ENCODE measurements at places on chromosomes 11 and 22.

GRCh38 chr11:3021125-3021524 lies 29.0 kb upstream of the NAP1L4 start:
- no peak for DNase-seq

- DNase-seq = no peak
Measured at GRCh38 chr11:18853086-18853720, 61.6 kb upstream of the PTPN5 start.

DNA sequence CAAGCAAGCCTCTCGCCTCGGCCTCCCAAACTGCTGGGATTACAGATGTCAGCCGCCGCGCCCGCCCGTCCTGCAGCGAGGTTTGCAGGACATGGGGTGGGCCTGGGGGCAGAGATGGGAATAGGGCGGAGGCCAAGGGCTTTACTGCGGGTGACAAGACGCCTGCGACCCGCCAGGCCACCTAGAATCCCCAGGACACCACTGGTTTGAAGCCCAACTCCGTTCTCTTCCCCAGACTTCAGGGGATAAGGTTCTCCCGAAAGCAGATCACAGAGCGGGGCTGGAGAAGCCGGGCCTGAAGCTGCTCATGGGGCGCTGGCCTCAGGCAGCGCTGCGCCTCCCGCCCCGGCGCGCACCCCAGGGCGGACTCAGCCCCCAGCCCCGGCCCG lies 354 bp downstream of the POLR2L start:
- DNase-seq = no peak

GRCh38 chr11:62430425-62430824 lies 11.6 kb downstream of the SCGB1A1 start:
- DNase-seq = no peak

DNA sequence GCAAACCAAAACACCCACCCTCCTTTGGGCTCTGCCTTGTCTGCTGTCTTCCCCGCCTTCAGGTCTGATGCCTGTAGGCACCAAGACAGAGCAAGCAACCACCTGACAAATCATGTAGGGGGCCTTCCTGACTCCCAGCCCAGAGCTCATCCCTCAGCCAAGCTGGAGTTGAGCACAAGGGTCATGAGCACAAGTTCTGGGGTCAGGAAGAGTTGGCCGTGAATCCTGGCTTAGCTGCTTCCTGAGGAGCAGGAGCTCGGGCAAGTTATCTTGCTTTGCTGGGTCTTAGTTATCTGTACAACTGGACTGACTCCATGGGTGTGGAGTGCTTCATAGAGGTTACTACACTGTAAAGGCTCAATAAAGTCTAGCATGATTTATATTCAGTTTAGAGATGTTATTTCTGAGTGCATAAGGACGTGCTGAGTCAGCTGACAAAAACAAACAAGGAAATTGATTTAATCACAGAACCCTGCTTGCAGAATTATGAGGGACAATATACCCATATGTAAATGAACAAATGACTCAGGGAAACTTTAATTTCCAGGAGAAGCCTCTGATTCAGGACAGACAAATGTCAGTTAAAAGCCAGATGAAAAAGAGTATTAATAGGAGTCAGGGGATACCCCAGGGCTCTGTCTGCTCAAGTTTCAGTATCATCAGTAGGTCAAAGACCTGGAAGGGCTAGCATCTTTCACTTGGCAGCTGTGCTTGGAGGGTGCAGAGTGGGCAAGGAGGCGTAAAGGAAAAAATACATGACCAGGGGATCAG lies 15.0 kb upstream of the APOA1 start:
- no peak for DNase-seq

- no peak for DNase-seq
Measured at GRCh38 chr11:45650166-45651095, 15.0 kb downstream of the CHST1 start.

GRCh38 chr11:114060392-114061047 lies 1.0 kb downstream of the ZBTB16 start:
- no peak for DNase-seq

- DNase-seq = no peak
Measured at GRCh38 chr11:116356451-116356850, 416.3 kb downstream of the BUD13 start.

GRCh38 chr22:38762551-38762983 lies 6.8 kb upstream of the SUN2 start:
- DNase-seq = no peak

DNA sequence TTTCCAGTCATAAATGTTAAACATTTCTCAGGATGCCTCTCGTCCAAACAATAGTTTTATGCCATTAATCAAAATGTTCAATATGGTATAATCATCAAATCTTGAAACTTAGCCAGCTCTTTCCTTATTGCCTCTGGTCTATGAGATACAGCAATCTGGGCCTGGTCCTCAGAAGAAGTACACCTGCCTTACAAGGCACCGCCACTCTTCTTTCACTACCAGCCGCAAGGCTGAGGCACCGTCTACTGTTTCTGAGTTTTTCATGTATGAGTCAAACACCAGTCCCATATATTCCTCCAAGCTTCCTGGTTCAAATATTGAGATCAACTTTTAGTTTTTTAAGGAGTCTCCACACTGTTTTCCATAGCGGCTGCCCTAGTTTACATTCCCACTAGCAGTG lies 600.6 kb upstream of the FAT3 start:
- no peak for DNase-seq

- DNase-seq = no peak
Measured at GRCh38 chr11:33775832-33776470, 1.6 kb upstream of the FBXO3 start.

DNA sequence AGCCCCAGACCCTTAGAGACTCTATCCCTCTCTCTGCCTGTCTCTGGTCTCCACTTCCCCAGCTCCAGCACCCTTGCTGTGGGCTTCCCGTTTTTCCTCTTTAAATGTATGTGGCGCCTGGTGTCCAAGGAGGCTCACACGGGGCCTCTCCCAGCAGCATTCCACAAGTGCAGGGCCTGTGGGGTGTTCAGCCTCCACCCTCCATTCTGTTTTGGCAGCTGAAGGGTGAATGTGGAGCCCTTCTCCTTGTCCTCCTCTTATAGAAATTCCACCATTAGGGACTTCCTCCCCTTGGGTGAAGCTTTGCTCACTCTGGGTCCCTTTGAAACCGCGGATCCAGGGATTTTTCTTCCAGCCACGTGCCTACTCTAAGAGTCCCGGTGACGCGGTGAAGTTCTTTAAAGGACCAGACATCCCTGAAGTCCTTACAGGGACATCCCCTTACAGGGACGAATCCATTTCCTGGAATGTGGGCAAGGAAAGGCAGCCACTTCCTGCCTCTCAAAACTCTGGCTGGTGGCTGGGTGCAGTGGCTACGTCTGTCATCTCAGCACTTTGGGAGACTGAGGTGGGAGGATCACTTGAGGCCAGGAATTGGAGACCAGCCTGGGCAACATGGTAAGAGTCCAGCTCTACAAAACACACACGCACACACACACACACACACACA lies 1.6 kb upstream of the TSPAN18 start:
- no peak for DNase-seq

DNA sequence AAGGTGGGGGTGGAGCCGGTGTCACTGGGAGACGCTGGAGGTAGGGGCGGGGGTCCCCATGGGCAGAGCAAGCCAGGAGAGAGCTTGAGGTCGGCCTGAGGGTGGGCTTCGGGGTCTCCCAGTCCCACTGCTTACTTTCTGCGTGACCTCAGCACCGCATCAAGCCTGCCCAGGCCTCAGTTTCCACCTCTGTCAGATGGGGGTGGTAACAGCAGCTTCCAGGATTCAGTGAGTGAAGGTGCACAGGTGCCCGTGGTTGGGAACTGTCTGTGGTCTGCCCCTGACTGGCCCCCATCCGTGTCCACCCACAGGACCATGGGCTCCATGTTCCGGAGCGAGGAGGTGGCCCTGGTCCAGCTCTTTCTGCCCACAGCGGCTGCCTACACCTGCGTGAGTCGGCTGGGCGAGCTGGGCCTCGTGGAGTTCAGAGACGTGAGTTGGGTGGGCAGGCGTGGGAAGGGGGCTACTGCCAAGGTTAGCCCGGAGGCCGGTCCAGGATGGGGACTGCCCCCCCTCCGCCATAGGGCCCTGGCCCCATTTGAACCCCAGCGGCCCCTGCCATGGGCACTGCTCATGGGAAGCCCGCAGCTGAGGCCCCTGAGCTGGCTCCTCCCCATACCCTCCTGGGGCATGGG lies 2.2 kb downstream of the TCIRG1 start:
- no peak for DNase-seq

GRCh38 chr11:23947883-23948282 lies 549.0 kb upstream of the LUZP2 start:
- no peak for DNase-seq

DNA sequence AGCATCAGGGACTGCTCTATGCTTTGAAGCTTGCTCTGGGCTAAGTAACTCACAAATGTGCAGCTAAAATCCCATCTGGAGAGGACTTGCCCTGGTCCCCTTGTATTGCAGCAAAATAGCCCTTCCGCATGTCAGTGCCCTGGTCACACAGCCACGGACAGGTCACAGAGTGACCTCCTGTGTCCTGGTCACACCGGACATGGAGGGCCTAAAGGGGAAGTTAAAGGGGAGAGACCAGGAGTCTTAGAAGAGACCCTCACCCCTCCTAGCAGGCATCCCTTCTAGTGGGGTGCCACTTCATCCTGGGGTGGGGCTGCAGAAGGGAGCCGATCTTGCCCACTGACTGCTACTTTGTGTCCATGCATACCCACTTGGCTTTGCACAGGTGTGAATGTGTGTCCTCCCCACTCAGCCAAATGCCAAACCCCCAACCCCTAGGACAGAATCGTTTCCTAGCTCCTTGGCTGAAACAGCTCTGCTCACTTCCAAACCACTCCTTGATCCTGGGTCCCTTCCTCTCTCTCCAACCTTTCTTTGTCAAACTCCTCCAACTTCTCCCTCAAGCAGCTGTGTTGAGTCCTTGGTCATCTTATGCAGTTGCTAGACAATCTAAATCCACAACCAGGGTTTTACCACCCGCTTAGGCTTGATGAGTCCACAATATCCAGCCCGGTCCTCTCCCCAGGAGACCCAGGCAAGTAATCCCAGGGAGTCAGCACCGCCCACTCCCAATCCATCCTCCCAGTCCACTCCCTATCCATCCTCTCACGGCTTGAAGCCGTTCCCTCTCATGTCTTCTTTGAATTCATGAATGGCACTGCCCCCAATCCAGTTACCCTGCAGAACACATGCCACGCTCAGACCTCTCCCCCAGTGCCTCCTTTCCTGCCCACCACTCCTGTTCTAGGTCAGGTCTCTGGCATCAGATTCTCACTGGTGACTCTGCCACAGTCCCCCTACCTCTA lies 3.3 kb upstream of the FXYD6 start:
- no peak for DNase-seq

- DNase-seq = no peak
Measured at GRCh38 chr11:132099692-132100091, 729.3 kb downstream of the NTM start.

DNA sequence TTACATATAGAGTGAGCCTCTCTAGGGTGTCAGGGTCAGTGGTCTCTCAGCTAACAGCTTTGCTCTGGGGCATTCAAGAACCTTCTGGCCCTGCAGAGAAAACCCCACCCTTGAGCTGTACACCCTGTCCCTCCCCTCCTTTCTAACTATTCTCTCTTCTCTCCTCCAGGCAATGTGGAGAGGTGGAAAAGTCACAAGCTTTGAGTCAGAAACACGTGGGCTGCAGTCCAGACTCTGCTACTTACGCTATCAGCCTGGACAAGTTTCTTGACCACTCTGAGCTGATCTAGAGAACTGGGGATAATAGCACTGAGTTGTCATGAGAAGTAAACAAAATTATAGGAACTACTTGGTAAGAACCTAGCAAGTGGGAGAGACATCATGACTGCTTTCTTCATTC lies 10.7 kb upstream of the FAM83F start:
- no peak for DNase-seq

DNA sequence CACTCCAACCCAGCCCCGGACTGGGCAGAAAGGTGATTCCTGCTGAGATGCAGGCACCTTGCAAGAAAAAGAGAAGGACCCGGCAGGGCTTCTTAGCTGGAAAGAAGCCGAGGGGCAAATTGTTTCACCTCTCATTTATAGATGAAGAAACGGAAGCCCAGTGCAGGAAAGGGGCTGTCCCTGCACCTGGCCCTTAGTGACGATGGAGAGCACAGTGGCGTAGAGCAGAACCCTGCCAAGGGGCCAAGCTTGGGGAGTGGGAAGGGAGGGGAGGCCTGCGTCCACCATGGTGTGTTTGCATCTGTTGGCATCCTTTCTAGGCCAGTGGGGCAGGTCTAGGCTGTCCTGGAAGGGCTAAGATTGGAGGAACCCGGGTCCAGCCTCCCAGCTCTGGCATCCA lies 7.8 kb upstream of the MS4A15 start:
- DNase-seq = no peak

DNA sequence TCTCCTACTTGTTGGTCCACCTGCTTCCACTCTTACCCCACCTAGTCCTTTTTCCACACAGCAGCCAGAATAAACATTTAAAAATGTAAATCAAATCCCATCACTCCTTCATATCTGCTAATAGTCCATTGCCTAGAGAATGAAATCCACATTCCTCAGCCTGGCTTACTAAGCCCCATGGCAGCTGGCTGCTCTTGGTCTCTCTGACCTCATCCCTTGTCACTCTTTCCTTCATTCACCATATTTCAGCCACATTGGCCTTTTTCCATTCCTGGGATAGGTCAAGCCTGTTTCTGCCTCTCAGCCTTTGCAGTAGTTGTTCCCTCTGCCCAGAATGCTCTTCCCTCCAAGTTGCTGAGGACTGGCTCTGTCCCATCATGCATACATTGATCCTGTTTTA lies 512.8 kb downstream of the INSC start:
- DNase-seq = no peak

- no peak for DNase-seq
Measured at GRCh38 chr11:20931029-20931428, 261.6 kb downstream of the NELL1 start.

- DNase-seq = no peak
Measured at GRCh38 chr22:20094197-20094807, 14.3 kb downstream of the DGCR8 start.

DNA sequence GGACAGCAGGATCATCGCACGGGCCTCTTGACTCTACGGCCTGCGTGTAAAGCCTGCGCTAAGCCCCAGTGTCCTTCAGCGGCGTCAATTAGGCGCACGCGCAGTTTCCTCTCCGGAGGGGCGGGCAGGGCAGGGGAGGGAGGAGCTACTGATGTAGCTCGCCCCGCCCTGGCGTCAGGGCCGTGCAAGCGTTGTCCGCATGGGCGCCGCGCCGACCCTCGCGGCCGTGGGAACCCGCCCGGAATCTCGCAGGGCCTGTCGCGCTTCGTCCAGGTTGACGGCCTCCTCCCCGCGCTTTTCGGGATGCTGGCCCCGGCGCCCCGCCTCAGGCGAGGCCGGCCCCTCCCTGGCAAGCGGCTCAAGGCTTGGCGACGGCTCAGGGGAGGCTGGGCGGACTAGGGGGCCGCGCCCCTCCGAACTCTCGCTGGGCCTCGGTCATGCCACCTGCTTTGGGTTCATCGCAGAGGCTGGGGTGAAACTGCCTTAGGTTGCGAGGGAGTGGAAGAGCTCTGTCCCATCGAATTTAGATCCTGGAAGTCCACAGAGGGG lies 61.1 kb downstream of the ST3GAL4 start:
- DNase-seq = peak; percentile 72

- peak; percentile 6 for DNase-seq
Measured at GRCh38 chr11:126561327-126561893, 205.9 kb downstream of the ST3GAL4 start.
